ENCODE measurements at places on chromosomes 11 and 22. TPM values are rescaled to one million over a fixed set of nuclear protein-coding genes. Genes with fewer than 3 reads are reported as not detected.

The RIMBP3C gene
- total RNA-seq = 0.90 TPM

DNA sequence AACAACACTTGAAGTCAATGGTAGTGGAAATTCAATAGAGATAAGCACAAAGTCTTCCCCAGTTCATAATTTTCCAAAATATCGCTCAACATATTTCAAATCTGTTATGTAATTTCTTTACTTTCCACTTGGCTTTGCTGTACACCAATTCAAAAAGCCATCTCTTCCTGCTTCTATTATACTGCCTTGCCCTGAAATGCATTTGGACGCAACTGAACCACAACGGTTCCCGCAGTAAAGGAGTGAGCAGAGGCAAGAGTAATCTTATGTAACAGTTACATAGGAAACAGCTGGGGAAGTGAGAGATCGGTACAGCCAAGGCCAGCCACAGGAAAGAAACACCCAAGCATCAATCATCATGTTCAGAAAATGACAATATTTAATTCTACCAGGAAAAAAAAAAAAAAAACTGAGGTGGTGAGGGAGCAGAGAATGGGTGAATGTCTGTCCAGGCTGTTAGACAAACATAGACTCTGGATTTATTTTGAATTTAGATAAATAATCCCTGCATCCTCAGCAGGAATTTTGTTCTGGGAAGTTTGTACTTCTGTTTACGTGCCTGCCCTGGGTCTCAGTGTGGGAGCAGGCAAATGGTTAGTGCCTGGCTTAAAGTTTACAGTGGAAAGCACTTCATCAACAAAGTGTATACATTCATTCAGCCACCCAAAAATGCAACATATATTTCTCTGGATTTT, 392.2 kb downstream of the ETS1 start:
- H3K4me3 ChIP-seq = no peak overlapping the region
- H3K27ac ChIP-seq = no peak overlapping the region
- H3K4me1 ChIP-seq = no peaks in the 10 kb centered on the region
- H3K27me3 ChIP-seq = no peaks in the 10 kb centered on the region
- no peaks in the 10 kb centered on the region for H3K36me3 ChIP-seq

The TRIM51 gene
- not detected for total RNA-seq

The OOSP1 gene
- not detected for total RNA-seq

DNA sequence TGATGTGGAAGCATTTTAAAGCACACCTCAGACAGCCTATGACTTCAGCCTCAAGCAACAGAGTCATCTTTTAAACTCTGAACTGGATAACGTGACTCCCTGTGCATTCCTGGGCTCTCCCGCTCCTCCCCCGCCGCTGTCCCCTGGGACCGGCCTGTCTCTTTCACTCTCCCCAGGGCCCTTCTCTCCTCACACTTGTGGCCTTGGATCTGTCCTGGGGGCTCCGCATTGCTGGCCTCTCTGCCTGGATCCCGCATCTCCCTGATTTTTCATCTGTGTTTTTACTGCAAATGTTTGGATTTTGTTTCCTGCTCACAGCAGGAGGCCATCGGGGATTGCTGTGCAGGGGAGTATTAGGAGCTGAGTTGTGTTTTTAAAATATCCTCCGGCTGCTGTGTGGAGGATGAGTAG, 15.4 kb downstream of the C11orf24 start:
- H3K36me3 ChIP-seq = no peaks in the 10 kb centered on the region
- H3K4me1 ChIP-seq = peaks cover 13% of the 10 kb centered on the region
- no peak for DNase-seq

GRCh38 chr11:112507281-112507680, 246.6 kb upstream of the PLET1 start:
- DNase-seq = no peak
- no peaks in the 10 kb centered on the region for H3K36me3 ChIP-seq

The NPTXR gene
- total RNA-seq = 32.6 TPM

The YAP1 gene
- total RNA-seq = 158 TPM

The RTN4R gene
- 16.3 TPM for total RNA-seq

GRCh38 chr11:86145439-86146156, 76.7 kb upstream of the PICALM start:
- no peak overlapping the region for H3K4me3 ChIP-seq
- no peaks in the 10 kb centered on the region for H3K4me1 ChIP-seq
- H3K27ac ChIP-seq = no peak overlapping the region
- no peak for DNase-seq
- no peaks in the 10 kb centered on the region for H3K27me3 ChIP-seq
- H3K36me3 ChIP-seq = no peaks in the 10 kb centered on the region

The MS4A3 gene
- 0.13 TPM for total RNA-seq

GRCh38 chr11:38254913-38255312, 1656.9 kb upstream of the RAG2 start:
- H3K4me3 ChIP-seq = no peak overlapping the region
- no peak overlapping the region for H3K27ac ChIP-seq
- H3K36me3 ChIP-seq = no peaks in the 10 kb centered on the region
- H3K27me3 ChIP-seq = no peaks in the 10 kb centered on the region
- no peaks in the 10 kb centered on the region for H3K4me1 ChIP-seq

GRCh38 chr11:120386774-120387371, 50.7 kb downstream of the ARHGEF12 start:
- H3K27me3 ChIP-seq = no peaks in the 10 kb centered on the region
- peak overlapping the region; percentile 4 for H3K27ac ChIP-seq
- DNase-seq = no peak
- H3K36me3 ChIP-seq = no peaks in the 10 kb centered on the region
- H3K4me3 ChIP-seq = no peak overlapping the region
- peaks cover 49% of the 10 kb centered on the region for H3K4me1 ChIP-seq

- no peaks in the 10 kb centered on the region for H3K4me1 ChIP-seq
- no peak overlapping the region for H3K4me3 ChIP-seq
- no peaks in the 10 kb centered on the region for H3K36me3 ChIP-seq
- H3K27me3 ChIP-seq = no peaks in the 10 kb centered on the region
- H3K27ac ChIP-seq = no peak overlapping the region
Observed at GRCh38 chr11:15923183-15923582, 433.2 kb downstream of the SOX6 start.

The ASPHD2 gene
- total RNA-seq = 0.15 TPM

GRCh38 chr11:123330948-123331347, 99.1 kb upstream of the GRAMD1B start:
- peaks cover 7% of the 10 kb centered on the region for H3K27me3 ChIP-seq
- no peak for DNase-seq
- no peak overlapping the region for H3K4me3 ChIP-seq

DNA sequence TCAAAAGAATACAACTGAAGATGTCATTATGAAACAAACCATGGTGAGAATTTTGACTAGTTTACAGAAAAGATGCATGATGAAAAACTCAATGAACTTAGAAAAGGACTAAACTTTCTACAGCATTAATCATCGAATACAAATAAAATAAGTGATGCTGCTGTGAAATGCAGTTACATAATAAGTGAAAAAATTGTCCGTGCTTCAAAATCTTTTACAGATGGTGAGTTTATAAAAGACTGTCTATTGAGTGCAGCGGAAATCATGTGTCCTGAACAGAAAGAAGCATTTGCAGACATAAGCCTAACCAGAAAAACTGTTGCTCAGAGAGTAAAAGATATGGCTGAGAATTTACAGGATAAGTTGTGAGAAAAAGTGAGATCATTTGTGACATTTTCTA, 33.8 kb downstream of the NEAT1 start:
- peaks cover 26% of the 10 kb centered on the region for H3K4me1 ChIP-seq

DNA sequence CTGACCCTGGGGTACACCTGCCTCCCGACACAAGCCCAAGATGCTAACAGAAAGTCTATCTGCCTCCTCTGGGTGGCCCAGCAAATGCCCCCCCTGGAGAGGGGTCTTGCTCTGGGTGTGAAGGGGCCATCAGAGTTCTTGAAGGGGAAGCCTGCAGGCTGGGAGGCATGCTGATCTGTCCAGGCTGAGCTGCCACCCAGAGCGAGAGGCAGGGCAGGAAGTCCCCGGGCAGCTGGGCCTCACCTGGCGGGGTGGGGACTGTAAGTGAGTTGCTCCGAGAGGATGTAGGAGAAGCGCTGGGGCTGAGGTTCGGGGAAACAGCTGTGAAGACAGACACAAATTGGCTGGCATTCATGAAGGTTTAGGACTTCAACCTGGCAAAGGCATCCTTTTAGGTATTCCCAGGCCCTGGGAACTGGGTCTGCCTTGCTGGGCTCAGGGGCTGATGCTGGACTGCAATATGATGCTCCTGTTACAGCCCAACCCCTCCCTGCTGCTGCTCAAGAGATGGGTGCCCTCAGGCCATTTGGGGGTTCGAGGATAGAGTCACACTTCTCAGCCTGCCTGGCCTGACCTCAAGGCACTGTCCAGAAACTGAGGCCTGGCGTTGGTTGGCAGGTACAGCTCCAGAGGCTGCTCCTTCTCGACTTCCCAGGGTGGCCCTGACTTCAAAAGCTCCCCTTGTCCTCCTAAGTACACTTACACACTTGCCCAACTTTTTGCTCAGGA, 60.2 kb upstream of the LYVE1 start:
- H3K27ac ChIP-seq = no peak overlapping the region
- no peaks in the 10 kb centered on the region for H3K4me1 ChIP-seq
- H3K4me3 ChIP-seq = no peak overlapping the region
- no peaks in the 10 kb centered on the region for H3K27me3 ChIP-seq
- no peaks in the 10 kb centered on the region for H3K36me3 ChIP-seq

- H3K27ac ChIP-seq = no peak overlapping the region
- H3K36me3 ChIP-seq = no peaks in the 10 kb centered on the region
- H3K4me1 ChIP-seq = no peaks in the 10 kb centered on the region
- DNase-seq = no peak
- no peak overlapping the region for H3K4me3 ChIP-seq
Observed at GRCh38 chr11:47372422-47372821, 5.9 kb downstream of the SPI1 start.

The ANO9 gene
- 61.4 TPM for total RNA-seq

DNA sequence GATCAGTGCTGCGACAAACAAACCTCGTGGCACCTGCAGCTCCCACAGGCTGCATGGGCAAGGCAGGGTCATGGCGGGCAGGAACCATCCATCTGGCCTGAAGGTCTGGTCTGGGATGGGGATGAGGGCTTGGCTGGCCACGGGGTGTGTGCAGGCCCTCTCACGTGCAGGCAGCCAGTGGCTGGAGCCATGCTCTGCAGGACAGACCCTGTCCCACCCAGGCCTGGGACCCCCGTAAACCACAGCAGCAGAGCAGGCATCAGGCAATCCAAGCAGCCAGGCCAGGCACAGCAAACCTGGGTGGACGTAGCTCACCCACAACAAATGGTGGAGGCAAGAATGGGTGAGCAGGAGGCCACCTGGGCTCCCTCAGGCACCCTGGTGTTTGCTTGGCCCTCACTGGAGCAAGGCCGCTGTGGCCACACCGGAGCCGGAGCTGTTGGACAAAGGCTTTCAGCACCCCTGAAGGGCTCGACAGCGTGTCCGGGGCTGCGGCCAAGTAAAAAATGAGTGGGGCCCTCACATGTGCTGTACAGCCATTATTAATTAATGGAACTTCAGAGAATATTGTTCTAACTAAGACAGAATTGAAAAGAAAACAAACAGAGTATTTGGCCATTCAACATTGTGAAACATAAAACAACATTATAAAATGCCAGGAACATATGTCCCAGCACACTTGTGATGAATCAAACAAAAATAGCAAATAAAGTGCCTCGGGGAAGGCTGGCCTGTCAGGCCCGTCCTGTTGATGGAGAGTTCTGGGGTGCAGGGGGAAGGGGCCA, 24.0 kb upstream of the GNB1L start:
- no peak for DNase-seq
- H3K36me3 ChIP-seq = no peaks in the 10 kb centered on the region
- H3K4me3 ChIP-seq = no peak overlapping the region
- H3K27ac ChIP-seq = peak overlapping the region; percentile 79
- peaks cover 85% of the 10 kb centered on the region for H3K4me1 ChIP-seq

The GRK3 gene
- 12.0 TPM for total RNA-seq

All from Panc1 (cell line).